ENCODE measurements at places on chromosomes 4 and X.

GRCh38 chr4:140485939-140486338 lies 12.2 kb downstream of the MGAT4D start:
- no peak for DNase-seq

DNA sequence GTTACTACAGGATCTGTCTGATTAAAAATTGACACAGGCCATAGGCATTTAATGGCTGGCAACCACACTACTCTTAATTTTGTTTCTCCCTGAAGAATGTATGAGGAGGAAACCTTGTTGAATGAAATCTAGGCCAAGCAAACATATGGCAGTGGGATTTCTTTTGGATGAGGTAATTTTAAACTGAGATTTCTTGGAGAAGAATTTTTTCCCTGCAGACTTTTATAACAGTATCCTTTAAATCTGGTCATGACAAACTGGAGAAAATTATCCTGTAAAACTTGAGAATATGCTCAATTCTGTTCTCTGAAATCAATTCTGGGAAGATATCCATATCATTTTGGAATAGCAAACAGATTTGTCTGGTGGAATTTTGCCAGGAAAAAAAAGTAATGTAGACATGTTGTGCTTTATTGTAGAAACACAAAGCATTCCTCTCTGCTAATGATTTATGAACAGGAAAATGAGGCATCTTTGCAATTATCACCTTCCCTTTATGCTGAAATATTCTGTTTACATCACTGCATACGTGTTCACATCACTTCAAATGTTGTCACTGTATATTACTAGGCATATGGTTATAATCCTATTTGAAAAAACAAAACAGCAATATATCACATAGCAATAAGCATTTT lies 108.3 kb upstream of the ARSJ start:
- no peak for DNase-seq

DNA sequence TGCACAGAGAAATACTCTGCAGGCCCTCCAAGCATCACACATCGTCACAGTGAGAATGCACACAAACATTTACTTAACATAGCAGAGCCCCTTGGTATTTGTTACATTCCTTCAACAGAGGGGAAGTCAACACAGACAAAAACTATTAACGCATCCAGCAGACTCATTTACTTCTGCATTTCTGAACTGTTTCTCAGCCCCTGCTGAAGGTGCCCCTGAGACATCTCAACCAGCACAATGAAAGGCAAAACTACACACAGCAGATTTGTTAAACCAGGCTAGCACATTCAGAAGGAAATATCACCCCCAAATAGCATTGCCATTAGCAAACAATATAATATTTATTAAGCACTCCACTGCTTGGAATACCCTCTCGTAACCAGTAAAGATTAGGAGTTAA lies 367.0 kb downstream of the RAB28 start:
- no peak for DNase-seq

- no peak for DNase-seq
Observed at GRCh38 chr4:142532054-142532453, 314.0 kb downstream of the INPP4B start.

All from activated CD8-positive, alpha-beta memory T cell treated with anti-CD3 and anti-CD28 coated beads for 24 hours (primary cell).